Activated CD4-positive, alpha-beta T cell treated with anti-CD3 and anti-CD28 coated beads, Interleukin-2, amount 50 U/mL, for 16 hours (primary cell): ENCODE measurements at places on chromosomes 16 and 17.
A peak's percentile ranks its signal among the peaks of the same experiment; 100 is the strongest.

DNA sequence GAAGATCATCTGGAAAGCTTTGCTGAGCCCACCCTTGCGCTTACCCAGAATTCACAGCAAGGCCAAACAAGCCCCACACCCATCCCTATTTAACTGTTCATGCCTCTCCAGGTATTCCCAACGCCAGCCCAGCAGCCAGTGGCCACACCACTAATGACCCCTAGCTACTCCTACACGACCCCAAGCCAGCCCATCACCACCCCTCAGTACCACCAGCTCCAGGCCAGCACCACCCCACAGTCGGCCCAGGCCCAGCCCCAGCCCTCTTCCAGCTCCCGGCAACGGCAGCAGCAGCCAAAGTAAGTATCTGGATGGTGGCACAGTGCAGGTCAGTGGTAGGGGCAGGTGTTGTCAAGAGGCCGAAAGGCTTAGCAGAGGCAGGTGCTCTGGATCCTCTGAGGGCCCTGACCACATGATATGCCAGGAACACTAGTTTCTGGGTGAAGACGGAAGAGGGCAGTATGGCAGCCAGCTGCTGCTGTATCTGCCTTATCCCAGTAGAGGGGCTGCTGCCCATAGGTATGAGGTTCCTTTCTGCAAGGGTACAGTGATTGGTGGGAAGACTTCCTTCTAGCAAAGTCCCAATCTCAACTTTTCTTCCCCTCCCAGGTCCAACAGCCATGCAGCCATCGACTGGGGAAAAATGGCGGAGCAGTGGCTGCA, 10.7 kb downstream of the PROCA1 start:
- DNase-seq = no peak

- DNase-seq = no peak
Measured at GRCh38 chr17:70521821-70522256, 352.5 kb downstream of the KCNJ2 start.

- no peak for DNase-seq
Measured at GRCh38 chr16:81810894-81811538, 31.9 kb downstream of the PLCG2 start.

- DNase-seq = no peak
Measured at GRCh38 chr17:41531993-41532392, 3.9 kb upstream of the KRT19 start.

DNA sequence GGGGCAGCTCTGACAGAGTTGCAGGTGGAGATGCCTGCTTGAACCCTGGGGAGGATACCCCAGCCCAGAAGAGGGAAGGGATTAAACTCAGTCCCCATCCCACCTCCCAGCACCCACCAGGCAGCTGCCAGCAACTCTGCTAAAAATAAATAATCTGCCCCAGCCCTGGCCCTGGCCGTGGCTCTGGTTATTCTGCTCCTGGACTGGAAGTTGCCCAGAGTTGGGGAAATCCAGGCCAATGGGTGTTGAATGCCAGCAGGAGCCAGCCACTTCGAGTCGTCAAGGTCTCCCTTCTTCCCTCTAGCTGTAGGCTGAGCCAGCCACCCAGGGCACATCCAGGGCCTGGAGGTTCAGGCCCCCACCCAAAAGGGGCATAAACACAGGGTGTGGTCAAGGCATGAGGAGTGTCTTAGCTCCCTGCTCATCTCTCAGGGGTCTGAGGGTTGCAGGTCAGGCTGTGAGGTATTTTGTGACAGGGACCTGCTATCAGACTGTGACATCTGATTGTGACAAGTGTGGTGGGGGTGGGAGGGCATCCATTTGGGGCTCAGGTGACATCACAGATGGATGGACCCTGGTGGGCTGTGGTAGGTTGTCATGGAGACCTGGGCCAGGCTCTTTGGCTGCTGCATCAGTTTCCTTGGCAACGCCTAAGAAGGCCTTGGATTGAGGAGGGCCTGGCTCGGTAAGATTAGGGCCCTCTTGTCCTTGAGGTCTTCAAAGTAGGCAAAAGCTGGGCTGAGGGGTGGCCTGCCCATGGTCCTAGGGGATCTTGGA, 1.0 kb upstream of the RRAD start:
- no peak for DNase-seq

DNA sequence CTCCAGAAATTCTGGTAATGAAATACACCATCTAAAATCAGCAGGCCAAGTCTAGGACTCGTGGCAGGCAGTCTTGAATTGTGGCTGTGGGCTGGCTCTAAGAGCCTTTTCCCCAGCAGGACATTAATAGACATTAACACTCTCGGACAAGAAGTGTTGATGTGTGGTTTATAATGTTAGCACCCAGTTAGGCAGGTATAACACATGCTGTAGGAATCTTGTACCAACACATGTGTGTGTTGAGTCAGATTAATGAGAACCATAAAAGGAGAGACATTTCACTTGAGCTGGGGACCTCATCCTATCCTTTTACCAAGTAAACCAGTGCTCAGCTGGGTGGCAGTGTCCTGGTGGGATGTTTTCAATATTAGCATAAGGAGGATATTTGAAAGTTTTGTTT, 264.5 kb downstream of the FTO start:
- DNase-seq = no peak

DNA sequence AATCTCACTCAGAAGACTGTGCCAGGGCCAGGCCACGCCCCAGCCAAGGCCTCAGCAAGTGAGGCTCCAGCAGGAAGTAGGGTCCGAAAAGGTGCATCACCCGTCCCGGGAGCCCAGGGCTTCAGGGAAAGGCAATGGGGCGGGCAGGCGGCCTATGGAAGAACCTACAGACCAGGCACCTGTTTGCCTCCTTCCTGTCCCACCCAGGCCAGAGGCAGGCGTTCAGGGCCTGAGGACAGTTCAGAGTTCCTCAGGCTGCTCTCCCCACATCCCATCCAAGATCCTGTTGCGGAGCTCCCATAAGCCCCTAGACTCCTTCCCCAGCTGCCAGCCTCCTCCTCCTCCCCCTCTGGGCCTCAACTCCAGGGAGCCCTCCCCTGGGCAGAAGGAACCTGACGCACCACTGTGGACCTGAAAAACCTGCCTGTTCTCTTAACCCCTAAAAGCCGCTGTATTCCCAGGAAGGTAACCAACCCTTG, 2.3 kb downstream of the CLUH start:
- DNase-seq = no peak

DNA sequence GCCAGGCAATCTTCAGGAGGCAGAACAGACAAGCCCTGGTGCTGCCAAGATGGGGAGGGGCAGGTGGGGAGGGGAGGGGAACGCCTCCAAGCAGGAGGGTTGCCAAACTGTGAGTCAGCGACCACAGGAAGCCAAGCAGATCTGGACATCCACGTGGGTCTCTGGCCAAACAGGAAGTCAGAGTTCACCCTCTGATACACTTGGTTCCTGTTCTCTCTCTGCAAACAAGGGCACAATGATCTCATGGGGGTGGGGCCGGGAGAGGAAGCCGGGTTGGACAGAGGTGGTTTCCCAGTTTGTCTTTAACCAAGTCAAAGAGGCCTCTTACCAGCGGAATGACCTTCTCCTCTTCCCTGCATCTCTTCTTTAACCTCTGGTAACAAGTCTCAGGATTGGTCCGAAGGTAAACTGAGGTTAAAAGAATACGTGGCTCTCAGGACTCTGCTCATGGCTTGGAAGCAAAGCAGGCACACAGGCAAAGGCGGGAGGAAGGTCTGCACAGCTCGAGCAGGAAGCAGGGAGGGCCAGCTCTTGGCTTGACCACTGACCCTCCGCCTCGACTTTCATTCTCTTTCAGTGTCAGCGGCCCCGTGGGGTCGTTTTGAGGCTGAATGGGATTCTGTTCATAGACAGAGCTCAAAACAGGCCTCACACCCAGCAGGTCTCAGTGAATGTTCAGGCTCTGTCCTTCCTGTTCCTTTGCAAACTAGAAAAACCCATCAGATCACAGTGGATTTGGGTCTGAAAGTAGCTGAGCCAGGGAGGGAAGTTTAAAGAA, 32.9 kb downstream of the TK2 start:
- DNase-seq = peak; percentile 96

GRCh38 chr16:53971616-53972015, 267.7 kb downstream of the FTO start:
- DNase-seq = no peak

DNA sequence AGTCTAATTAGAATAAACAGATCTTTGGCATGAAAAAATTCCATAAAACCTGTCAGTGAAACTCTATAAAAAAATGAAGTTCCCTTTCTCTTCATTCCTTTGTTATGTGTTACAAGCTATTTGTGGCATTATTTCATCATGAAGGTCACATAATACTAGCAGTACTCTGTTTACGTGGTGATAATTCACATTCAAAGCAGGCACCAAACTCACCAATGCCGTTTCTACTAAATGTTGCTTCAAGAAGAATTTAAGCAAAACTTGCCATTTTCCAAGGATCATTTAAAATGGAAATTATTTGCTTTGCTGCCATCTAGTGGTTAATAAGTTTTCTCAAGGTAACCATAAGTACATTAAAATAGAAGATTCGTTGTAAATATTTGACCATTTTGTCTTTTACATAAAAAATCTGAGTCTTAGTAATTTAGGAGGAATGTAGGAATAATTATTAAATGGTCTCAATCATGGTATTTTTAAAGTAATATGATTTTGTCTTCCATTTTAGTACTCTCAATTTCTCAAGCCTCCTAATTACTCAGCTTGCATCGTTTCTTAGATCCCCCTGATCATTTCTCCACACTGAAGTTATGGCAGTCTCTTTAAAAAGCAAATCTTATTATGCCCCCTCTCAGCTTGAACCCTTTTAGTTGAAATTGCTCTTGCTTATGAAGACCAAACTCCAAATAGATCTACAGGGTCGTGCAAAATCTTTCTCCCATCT, 80.8 kb downstream of the OMG start:
- DNase-seq = peak; percentile 35

DNA sequence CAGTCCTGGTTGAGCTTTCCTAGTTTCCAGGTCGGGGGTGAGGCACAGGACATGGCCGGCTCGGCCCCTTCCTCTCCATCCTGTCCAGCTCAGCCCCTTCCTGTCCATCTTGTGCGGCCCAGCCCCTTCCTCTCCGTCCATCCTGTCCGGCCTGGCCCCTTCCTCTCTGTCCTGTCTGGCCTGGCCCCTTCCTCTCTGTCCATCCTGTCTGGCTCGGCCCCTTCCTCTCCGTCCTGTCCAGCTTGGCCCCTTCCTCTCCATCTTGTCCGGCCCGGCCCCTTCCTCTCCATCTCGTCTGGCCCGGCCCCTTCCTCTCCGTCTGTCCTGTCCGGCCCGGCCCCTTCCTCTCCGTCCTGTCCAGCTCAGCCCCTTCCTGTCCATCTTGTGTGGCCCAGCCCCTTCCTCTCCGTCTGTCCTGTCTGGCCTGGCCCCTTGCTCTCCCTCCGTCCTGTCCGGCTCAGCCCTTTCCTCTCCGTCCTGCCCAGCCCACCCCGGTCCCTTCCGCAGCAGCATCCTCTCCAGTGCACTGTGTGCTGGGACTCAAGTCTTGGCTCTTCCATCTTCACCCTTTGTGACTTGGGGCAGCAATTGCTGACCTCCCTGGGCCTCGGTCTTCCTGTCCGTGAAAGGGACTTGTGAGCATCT, 5.5 kb upstream of the ZNF750 start:
- DNase-seq = no peak

GRCh38 chr17:48869821-48870318, 22.7 kb upstream of the ATP5MC1 start:
- no peak for DNase-seq

GRCh38 chr17:1829216-1829591, 498 bp downstream of the SMYD4 start:
- no peak for DNase-seq
